Fibroblast of skin of left biceps (primary cell): ENCODE measurements at places on chromosomes 6 and 20.

GRCh38 chr20:45269056-45269455 lies 14.7 kb upstream of the SLPI start:
- DNase-seq, result no peak

DNA sequence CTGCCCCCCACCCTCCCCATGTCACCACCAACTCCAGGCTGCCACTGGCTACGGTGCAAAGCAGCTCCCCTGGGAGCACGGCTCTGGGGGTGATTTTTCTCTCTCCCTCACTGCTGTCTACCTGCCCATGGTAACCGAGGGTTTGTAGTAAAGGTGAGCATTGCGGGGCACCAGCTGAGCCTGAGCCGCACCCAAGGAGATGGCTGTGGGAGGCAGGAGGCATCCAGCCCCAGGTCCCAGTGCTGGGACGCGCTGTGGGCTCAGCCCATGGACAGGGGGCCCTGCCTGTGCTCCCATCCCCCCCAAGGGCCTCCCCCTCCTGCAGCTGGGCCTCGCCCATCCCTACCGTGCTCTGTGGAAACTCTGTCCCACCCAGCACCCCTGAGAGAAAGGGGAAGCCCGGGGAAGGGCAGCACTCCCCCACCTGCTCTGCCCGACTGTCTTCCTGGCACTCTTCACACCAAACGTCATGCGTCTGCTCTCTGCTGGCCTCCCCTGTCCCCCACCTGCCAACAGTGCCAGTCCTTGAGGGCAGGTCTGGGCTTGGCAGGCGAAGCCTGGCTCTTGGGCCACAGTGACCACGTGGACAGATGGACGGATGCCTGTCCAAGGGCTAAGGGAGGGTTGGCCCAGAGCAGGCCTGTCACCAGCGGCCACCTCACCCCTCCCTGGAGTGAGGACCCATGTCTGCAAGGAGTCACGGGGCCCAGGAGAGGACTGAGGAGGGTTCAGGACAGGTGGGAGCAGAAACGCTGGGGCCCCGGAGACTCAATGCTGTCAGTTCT lies 3.8 kb upstream of the CHRNA4 start:
- DNase-seq, result no peak

DNA sequence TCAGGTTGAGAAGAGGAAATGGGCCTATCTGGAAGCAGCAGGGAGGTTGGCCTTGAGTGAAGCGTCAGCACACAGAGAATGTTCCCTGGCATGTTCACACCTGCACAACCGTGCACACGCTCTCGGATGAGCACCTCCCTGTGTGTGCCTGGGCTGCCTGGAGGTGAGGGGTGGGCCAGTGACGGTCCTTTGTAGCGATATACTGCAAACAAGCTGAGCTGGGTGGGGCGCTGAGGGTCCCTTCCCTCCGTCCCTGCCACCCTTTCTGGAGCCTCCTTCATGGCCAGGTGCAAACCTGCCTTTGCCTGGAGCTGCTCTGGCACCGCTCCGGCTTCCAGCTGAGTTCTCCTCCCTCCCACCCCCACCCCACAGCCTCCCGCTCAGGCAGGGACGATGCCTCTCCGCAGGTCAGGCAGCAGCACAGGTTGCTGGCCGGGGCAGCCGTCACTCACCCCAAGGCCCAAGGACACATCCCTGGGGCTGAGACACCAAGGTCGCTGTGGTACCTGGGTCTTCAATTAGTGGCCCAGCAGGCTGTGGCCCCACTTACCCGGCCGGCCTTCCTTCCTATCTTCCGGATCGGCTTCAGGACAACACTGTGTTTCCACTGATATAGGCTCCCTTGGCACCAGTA lies 111.6 kb downstream of the ERMARD start:
- DNase-seq, result no peak

GRCh38 chr6:149508485-149508884 lies 23.7 kb upstream of the ZC3H12D start:
- DNase-seq, result no peak

DNA sequence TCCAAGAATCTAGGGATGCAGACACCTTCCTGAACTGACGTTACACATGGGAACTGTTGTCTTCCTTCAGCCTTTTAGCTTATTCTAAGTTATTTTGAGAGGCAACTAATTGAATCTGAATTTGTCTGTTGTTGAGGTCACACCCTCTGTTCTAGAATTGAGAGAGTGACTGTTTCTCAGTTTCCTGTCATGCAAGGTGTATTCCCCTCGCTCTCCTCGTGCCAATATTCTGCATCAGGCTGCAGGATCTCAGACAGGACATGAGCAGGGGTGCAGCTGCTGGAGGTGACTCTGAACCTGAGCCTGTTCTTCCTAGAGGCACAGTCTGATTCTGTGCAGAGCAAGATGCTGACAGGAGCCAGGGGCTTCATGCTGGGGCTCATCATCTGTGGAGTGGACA lies 52.5 kb downstream of the HLA-DPB1 start:
- DNase-seq, result no peak

DNA sequence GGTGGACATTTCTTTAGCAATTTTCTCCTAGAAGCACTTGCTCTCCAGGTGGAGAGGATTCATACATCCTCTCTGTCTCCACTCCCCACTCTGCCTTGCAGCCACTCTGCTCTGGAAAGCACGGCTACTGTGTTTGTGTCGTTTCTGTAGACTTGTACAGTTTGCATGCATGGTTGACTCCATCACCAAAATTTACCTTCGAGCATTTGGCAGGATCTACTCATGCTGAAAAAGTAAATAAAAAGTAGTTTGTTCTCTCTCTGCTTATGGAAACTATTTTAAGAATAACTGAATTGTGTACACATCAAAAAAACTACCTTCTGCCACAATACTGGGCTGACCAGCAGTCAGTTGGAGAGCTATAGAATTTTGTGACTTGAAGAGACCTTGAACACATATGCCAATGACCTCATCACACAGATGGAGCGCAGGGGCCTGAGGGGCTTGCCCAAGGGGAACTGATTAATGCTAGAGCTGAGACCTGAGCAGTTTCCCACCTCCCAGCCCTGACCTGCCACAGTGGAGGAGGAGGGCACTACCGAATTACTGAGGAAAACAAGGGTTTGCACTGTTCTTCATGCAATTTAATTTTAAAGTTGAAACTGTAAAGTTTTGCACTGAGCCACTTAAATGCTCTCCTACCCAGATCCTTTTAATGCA lies 33.7 kb upstream of the FOXQ1 start:
- DNase-seq, result no peak

DNA sequence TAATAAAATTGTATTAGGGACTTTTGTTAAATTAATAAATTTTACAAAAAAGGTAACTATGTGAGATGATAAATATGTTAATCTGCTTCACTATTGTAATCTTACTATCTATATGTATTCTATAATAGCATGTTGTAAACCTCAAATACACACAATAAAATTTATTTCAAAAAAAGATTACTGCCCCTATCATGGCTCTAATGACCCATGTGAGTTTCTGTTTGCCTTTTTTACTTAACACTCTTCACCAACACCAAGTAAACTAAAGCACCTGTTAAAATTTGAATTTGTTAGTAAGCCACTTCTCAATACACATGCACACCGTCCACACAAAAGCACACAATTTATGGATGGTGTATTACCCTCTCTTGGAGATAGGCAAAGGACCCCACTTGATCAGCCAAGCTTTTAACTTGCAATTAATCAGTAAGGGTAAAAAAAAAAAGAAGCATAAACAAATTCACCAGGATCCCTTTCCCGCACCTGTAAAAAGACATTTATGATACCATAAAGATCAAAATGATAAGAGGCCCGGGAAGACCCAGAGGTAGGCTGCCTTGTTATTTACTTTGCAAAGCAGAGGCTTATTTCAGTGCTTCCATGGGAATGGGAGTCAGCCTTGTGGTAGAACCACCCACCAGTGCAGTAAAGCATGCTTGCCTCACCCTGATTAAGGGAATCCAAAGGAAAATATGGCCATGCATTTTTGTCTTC lies 28.6 kb upstream of the PKHD1 start:
- DNase-seq, result no peak

DNA sequence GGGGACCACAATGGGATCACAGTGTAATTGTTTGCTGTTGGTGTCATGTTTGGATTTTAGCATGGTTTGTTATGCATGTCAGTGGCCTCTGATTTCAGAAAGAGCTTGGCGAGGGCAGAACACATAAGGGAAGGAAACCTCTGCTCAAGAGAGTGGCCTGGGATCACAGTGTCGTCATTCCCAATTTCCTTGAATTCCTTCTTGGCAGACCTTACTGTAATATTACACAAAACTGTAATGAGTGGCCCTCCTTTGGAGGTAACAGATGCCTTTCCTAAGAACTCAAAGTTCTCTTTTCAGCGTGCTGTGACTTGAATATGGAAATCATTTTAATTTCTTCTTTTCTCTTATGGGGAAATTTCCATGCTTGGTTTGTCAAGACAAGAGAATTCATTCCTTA lies 46.9 kb downstream of the JAG1 start:
- DNase-seq, result no peak

- DNase-seq, result no peak
Observed at GRCh38 chr6:158854214-158855101, 35.3 kb upstream of the EZR start.

DNA sequence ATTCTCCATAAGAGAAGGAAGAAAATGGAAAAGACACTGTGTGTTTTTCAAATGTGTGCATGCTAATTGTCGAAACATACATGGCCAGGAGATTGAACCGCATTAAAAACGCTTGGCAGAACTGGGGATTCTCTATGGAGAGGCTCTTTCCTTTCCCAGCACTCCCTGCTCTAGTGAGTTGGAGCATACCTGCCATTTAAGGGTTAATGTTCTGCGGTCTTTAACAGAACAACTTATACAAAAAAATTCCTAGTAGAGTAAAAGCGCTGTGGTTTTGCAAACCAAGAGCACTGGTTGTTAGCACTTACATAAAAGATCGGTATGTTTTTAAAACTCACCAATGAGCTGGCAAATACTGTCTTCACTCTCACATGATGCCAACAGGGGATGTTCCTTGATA lies 1.5 kb downstream of the TAGAP start:
- DNase-seq, result no peak

GRCh38 chr20:61353261-61354000 lies 101.4 kb downstream of the CDH4 start:
- no peak for DNase-seq

- no peak for DNase-seq
Observed at GRCh38 chr20:8357703-8358102, 225.6 kb downstream of the PLCB1 start.

DNA sequence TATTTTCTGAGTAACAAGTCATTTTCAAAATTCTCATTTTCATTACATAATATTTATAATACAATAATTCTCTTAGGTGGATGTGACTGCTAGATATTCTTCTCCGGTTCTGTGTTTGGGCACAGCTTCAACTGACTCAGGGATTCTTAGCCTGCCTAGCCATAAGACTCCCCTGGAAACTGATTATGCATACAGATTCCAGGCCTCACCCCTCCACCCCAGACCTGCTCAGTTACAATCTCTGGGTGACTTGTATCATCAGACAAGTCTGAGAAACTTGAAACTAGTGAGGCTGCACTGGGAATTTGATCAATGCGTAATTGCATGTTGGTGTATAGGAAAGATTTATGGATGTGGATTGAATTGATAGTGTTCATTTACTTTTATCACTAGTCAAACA lies 25.4 kb downstream of the FLRT3 start:
- no peak for DNase-seq

- DNase-seq, result no peak
Observed at GRCh38 chr20:4563031-4563430, 158.7 kb upstream of the PRND start.

- no peak for DNase-seq
Observed at GRCh38 chr6:43723737-43724295, 36.2 kb upstream of the MRPS18A start.

DNA sequence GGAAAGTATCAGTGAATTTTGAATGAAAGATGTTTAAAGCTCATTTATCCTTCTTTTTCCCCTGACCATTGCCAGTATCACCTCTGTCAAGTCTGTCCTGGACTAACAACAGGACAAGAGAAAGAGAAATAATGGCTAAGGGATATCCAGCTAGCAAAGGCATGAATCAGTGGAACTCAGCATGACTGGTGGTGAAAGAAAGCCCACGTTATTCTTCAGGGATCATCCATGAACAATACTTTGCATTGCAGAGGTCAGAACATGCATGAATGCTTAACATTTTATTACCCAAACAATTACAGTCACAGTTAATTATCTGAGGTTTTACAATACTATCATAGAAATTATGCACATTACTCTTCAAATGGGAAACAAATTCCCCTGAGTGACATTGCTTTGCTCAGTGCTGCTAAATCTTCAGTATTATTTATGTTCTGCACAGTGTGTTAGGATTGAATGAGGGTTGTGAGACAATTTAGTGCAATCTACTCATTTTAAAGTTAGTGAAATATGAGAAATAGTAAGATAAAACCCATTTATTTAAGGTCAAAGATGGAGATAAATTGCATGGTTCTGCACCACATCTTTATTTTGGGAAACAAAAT lies 350.7 kb downstream of the KHDRBS2 start:
- no peak for DNase-seq

GRCh38 chr6:22828179-22829062 lies 259.1 kb downstream of the HDGFL1 start:
- peak; percentile 95 for DNase-seq

- DNase-seq, result no peak
Observed at GRCh38 chr6:71887006-71887743, 825 bp downstream of the RIMS1 start.

- no peak for DNase-seq
Observed at GRCh38 chr20:52422574-52423336, 231.2 kb upstream of the ZFP64 start.

DNA sequence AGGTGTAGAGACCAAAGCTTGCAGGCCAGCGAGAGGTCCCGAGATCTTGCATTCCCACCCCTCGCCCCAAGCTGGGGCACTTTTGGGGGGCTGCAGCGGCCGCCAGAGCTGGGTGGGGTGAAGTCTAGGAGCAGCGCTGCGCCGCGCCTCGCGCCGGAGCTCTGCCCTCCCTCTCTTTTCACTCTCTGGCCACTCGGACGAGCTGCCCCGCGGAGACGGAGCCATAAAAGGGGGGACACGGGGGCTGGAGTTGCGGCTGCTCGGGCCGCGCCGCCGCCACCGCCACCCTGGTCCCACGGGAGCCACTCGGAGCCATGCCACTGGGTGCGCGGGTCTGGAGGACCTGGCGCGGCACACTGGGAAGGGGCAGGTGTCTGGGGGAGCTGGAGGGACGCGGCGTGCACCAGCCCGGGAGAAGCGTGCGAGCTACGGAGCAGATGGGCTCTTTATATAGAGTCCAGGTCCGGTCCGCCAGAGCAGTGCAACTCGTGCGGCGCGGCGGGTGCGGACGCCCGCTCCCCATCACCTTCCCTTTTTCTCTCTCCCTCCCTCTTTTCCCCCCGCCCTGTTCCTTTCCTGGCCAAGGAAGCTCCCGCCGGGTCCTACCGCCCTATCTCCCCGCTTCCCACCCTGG lies 687 bp upstream of the HTR1B start:
- DNase-seq, result no peak

GRCh38 chr6:147000545-147001488 lies 203.4 kb upstream of the STXBP5 start:
- DNase-seq, result peak; percentile 83
